Keratinocyte (primary cell): ENCODE measurements at places on chromosomes 2 and 18.

DNA sequence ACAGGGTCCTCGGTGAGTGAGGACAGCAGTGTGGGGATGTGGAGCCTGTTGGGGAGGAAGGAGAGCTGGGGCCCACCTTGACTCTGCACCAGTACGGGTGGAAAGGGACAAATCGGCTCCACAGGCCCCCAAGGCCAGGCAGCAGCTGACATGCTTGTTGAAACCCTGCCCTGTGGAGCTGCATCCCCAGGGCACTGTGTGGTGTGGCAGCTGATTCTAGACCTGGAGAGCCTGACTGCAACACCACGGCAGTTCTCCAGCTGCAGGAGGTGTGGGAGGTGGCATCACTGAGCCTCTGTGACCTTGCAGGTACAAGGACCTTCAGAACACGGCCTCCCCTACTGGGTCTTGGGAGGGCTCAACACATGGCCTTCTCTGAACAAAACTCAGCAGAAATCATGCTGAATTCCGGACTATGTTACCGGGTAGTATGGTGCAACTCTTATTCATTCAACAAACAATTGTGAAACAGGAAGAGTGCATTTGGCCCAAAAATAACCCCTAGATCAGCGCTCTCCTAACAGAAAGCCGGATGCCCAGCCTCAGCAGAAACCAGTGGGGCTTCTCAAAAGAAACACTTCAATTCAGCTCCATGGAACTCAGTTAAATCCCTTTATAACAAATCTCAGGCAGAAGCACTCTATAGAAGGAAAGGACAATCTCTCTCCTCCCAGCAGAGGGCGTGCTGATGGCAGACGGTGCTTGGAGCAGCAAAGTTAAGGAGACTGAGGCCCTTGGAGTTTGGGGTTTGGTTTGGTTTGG is 104.4 kb upstream of the SALL3 start:
- H3K4me3 ChIP-seq: no peak overlapping the region
- no peak overlapping the region for H3K27ac ChIP-seq
- H3K4me1 ChIP-seq: no peaks in the 10 kb centered on the region
- H3K36me3 ChIP-seq: no peaks in the 10 kb centered on the region
- H3K27me3 ChIP-seq: no peaks in the 10 kb centered on the region

- H3K4me3 ChIP-seq: no peak overlapping the region
- no peaks in the 10 kb centered on the region for H3K36me3 ChIP-seq
- DNase-seq: no peak
- no peaks in the 10 kb centered on the region for H3K27me3 ChIP-seq
- no peaks in the 10 kb centered on the region for H3K4me1 ChIP-seq
Observed at GRCh38 chr2:129205766-129206165, 773.7 kb upstream of the RAB6C start.

DNA sequence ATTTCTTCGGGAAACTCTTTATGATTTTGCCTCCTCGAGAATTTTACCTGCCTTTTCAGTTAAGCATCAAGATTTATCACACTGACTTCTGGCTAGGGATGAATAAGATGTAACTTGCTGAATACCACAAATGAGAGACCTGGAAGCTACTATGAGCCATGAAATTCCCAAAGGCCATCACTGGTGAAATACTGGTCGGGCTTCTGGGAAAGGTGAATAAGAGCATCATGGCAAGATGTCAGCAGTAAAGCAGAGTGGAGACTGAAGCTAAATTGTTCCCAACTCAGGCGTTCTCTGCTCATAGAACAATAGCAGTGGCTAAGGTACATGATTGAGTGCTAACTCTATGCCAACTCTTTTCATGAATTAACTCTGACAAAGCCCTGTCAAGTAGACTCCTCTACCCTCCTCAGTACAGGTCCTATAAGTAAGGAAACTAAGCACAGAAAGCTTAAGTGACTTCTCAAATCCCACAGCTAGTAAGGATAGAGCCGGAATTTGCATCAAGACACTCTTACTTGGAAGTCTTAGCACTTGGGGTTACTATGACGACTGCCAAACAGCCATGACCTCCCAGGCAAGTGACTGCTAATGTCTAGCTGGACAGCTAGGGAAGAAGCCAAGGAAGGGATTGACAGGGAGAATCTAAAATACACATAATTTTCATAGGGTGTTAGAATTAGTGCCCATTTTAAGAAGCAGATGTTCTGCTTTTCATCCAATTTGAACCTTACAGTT is 22.7 kb upstream of the DSC3 start:
- H3K4me1 ChIP-seq: peaks cover 23% of the 10 kb centered on the region
- H3K27ac ChIP-seq: peak overlapping the region; percentile 71
- peaks cover 9% of the 10 kb centered on the region for H3K36me3 ChIP-seq
- no peak overlapping the region for H3K4me3 ChIP-seq
- no peaks in the 10 kb centered on the region for H3K27me3 ChIP-seq
- no peak for DNase-seq

DNA sequence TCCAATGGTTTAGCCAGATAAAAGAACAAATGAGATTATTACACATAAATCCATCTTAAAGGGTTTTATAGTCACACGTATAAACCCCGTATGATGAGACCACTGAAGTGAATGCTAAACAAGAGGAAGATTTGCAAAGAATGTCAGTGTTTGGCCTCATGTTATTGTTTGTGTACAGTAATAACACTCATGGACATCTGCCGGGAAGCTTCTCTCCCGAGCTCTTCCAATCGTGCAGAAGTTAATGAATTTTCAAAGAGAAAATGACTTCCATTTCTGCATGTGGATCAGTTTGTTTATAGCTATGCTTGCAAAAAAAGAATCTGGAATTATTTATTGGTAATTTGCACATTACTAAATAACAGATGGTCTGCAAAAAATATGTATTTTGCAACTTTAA is 88.5 kb upstream of the APCDD1 start:
- DNase-seq: no peak
- H3K4me1 ChIP-seq: no peaks in the 10 kb centered on the region
- peaks cover 5% of the 10 kb centered on the region for H3K27me3 ChIP-seq

DNA sequence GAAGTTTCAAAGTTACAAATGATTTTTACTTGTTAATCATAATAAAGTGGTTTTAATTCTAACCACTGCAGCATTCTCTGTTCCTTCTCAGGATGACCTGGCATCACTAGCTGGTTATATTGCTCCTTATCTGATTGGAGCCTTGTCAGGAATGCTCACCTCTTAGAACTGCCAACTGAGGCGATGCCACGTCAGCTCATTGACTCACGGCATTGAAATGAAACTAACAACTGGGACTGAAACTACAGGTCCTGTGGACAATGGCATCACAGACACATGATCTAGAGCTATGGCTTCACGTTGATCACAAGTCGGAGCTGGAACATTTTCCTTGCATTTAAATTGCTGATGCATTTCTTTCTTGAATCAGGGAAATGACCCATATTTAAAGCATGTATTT is 54.9 kb upstream of the MAP2 start:
- DNase-seq: peak; percentile 96
- peak overlapping the region; percentile 79 for H3K27ac ChIP-seq
- peaks cover 22% of the 10 kb centered on the region for H3K4me1 ChIP-seq
- H3K4me3 ChIP-seq: no peak overlapping the region
- no peaks in the 10 kb centered on the region for H3K27me3 ChIP-seq

GRCh38 chr2:75431763-75432162 is 129.0 kb downstream of the EVA1A start:
- no peak overlapping the region for H3K4me3 ChIP-seq
- no peak for DNase-seq
- no peak overlapping the region for H3K27ac ChIP-seq
- peaks cover 12% of the 10 kb centered on the region for H3K4me1 ChIP-seq
- H3K36me3 ChIP-seq: no peaks in the 10 kb centered on the region
